ENCODE measurements at places on chromosomes 5 and 9. TPM values are rescaled to one million over a fixed set of nuclear protein-coding genes. Genes with fewer than 3 reads are reported as not detected.
A peak's percentile ranks its signal among the peaks of the same experiment; 100 is the strongest.

GRCh38 chr5:139646111-139646510 is 2.0 kb upstream of the CXXC5 start:
- DNase-seq: no peak

- DNase-seq: no peak
Observed at GRCh38 chr5:13780081-13780480, 164.4 kb downstream of the DNAH5 start.

DNA sequence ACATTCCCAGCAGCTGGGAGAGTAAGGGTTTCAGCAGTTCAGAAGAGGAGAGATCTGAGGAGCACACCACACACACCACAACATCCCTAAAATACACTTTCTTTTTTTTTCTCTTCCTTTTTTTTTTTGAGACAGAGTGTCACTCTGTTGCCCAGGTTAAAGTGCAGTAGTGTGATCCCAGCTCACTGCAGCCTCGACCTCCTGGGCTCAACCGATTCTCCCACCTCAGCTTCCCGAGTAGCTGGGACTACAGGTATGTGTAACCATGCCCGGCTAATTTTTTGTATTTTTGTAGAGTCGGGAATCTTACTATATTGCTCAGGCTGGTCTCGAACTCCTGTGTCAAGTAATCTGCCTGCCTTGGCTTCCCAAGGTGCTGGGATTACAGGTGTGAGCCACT is 9.7 kb upstream of the UBAP1 start:
- no peak for DNase-seq

GRCh38 chr5:95712347-95712958 is 18.7 kb upstream of the RHOBTB3 start:
- no peak for DNase-seq

DNA sequence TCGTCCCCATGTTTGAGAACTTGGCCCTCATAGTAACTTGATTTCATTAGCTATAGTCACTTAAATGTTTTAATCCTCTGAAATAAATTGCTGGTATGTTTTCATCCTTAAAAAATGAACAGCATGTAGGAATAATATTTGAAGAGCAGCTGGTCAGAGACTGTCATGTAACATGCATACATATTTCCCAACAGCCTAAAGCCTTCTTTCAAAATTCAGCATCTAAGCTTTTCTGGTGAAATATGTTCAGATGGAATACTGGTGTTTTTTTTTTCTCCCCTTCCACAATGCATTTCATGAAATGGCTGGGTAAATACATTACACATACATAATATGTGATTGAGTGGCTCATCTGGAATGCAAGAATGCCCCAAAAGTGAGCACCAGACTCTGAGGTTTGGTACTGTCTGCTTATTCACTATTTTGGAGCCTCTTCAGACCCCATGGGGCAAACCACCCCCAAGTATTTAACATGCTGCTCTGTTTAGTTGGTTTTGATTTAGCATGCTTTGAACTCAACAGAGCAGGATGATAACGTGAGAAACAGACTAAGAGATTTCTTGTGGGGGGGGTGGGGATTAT is 94.0 kb downstream of the SMARCA2 start:
- DNase-seq: no peak

GRCh38 chr5:148957591-148958202 is 105.2 kb downstream of the SH3TC2 start:
- DNase-seq: peak; percentile 32

GRCh38 chr5:82104872-82105271 is 133.0 kb downstream of the ATG10 start:
- no peak for DNase-seq

DNA sequence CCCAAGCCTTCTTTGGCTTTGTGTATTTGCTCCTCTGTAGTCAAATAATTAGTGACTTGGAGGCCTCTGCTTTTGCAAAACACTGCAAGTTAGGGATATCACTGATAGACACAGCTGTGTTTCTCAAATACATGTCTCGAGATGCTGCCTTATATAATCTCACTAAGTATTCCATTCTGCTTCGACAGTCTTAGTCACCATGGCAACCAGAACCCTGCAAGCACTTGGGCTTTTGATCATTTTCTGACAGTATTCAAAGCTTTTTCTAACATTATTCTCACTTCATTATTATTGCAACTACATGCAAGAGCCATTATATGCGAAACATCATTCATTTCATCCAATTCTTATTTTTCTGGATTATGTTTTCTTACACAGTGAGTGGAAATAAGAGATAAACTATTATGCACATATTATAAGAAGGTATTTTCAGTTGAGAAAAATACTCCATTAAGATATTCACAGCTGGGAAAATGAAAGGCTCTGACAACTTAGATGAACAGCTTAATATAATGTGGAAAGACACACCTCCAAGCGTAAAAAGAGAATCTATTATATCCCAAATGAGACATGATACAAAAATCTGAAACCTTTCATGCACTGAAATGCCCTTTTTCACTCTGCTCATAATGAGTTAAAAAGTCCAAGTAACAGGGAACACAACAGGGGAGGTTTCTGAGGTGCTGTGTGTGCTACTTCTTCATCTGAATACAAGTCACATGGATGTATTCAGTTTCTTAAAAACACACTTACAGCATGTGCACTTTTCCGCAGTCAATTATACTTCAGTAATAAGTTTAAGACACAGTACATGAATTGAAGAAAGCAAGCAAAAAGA is 93.9 kb downstream of the SCAI start:
- no peak for DNase-seq

- no peak for DNase-seq
Observed at GRCh38 chr5:143714629-143715028, 97.3 kb upstream of the HMHB1 start.

- no peak for DNase-seq
Observed at GRCh38 chr5:172490514-172491461, 36.5 kb upstream of the SH3PXD2B start.

DNA sequence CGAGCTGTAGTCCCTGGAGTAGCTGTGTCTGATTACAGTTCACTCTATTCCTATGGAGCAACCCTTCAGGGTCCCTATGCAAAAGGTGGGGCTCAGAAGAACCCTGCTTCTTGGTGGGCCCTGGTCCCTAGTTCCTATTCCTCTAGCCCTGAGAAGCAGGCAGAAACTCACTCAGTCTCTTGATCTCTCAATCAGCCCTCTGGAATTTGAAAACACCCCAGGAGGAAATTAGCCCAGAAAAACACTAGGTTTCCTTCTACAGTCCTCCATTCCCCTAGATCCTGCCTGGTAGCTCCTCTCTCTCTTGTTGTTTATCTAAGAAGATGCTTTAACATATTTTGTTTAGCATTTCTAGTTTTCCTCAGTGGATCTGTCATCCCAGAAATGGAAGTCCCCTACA is 7.6 kb downstream of the RGS3 start:
- DNase-seq: no peak

DNA sequence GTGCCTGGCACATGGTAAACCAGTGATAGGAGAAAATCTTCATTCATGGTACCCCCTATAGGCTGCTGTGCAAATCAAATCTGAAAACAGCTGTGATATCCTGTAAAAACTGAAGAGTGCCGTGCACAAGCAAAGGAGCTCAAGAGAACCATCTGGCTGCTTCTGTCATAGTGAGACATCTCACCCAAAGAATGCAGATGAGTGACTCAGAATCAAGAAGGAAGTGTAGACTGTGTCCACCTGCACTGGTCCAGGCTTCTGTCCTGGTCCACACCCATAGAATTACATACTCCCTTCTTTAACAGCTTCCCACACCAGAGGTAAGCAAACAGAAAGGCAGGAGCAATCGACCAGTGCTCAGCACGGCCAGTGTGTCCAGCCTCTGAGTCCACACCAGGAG is 195.9 kb downstream of the ASTN2 start:
- DNase-seq: no peak

GRCh38 chr9:6194934-6195333 is 20.7 kb upstream of the IL33 start:
- DNase-seq: no peak

DNA sequence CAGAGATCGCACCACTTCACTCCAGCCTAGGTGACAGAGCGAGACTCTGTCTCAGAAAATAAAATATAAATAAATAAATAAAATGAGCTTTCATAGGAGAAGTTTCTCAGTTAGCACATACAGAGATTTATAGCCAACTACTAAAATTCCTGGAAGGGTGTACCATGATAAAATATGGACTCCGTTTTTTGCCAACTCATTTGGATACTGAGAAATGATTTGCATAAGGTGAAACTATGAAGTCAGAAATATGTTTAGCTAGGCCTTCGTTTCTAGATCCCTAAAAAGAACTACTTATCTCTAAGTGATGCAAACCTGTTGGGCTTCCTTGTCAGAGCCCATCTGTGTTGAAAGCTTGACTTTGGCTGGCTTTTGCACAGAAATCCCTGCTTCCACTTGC is 56.9 kb upstream of the SLC1A1 start:
- DNase-seq: no peak

DNA sequence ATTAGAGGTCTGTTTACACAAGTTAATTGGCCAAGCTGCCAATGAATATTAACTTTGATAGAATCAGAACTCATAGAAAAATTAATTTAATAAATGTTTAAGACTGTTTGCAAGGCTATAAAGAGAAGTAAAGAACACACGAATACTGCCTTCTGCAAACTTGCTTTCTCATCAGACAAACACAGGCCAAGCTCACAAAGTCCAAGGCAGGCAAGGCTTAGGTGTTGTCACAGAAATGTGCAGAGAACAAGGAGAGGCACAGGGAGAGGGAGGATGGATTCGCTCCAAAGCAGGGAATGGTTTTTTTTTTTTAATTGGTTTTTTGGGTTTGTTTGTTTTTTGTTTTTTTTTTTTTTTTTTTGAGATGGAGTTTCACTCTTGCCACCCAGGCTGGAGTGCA is 43.4 kb downstream of the RETREG1 start:
- DNase-seq: no peak

DNA sequence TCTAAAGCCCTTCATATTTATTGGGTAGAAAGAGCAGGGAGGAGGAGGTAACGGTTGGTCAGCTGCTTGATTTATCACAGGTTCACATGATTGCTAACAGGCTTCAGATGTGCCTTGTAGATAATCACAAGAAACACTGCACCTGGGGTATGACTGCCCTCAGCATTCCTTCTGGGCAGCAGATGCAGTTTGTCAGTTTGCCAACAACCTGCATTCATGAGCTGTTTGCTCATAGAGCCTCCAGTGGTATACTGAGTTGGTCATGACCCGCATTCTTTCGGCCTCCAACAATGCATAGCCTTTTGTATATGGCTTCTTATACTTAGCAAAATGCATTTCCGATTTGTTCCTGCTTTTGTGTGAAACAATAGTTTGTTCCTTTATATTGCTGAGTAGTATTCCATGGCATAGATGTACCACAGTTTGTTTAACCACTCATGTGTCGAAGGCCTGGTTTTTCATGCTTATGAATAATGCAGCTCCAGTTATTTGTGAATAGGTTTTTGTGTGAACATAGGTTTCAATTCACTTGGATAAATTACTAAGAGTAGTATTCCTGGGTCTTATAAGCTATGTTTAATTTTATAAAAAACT is 83.6 kb downstream of the ARHGEF28 start:
- DNase-seq: peak; percentile 17

DNA sequence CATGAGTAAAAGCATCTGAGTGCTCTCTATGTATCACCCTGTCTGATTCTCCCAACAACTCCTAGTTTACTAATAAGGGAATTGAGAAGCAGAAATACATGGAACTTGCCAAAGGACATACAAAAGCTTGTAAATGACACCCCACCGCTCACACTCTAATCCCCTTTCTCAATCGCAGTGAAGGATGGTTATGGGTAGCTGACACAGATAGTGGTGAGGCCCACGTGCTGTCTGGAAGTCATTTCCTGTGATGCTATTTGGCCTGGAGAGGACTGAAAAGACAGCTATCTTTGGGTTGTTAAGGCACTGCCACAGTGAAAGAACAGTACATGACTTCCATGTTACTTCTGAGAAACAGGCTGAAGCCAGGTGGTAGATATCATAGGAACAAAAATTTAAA is 117.0 kb downstream of the GLIS3 start:
- no peak for DNase-seq

DNA sequence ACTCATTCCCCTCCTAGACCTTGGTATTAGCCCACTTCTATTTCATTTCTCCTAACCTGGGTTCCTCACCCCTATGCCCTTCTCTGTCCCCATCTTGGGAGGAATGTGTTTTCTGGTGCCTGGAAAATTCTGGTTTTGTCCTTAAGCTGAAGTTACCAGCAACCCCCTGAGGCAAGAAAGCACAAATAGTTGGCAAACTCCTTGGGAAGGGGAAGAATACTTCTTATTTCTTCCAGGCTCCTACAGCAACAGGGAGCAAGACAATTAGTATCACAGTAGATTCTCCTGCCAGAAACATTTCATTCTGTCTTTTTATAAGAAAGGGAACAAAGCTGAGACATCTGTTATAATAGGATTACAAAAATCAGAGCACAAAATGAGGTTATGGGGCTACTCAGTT is 142.5 kb downstream of the SNCAIP start:
- no peak for DNase-seq

Gene HTR1A
- not detected for total RNA-seq

Gene STK32A
- total RNA-seq: 9.1 TPM

Gene EQTN
- not detected for total RNA-seq

Gene MAMDC2
- 17.1 TPM for total RNA-seq

Gene NSMF
- total RNA-seq: 65.4 TPM

Gene ACTBL2
- not detected for total RNA-seq

Gene NFIB
- total RNA-seq: 47.0 TPM

Gene DRD1
- total RNA-seq: not detected

Gene MSX2
- total RNA-seq: not detected

Gene MEIKIN
- total RNA-seq: not detected
